ENCODE measurements at places on chromosomes 4 and X. TPM values are rescaled to one million over a fixed set of nuclear protein-coding genes. Genes with fewer than 3 reads are reported as not detected.

PLAC8 gene
- 48.9 TPM for polyA plus RNA-seq

MAP7D2 gene
- polyA plus RNA-seq, result 4.4 TPM

OTC gene
- polyA plus RNA-seq, result 0.11 TPM

GAGE1 gene
- not detected for polyA plus RNA-seq

DNA sequence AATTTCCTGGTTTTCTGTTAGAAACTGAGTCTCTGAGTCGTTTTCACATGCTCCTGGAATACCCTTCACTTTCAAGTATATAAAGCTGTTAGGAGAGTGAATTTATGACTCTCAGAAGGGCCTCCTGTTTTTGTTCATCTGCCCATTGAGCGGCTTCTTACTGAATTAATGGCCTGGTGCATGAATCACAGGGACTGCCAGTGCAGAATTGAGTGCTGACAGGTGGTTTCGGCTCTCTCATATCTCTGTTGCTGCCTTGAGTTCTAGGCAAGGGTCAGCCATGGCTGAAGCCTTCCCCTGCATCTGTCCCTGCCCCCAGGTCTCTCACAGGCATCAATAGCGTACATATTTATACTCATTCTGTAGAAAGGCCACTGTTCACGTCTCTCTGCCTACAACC is 22.7 kb upstream of the SEPSECS start:
- no peak for DNase-seq

GRCh38 chr4:89273741-89274141 is 33.9 kb downstream of the GPRIN3 start:
- DNase-seq, result no peak

DNA sequence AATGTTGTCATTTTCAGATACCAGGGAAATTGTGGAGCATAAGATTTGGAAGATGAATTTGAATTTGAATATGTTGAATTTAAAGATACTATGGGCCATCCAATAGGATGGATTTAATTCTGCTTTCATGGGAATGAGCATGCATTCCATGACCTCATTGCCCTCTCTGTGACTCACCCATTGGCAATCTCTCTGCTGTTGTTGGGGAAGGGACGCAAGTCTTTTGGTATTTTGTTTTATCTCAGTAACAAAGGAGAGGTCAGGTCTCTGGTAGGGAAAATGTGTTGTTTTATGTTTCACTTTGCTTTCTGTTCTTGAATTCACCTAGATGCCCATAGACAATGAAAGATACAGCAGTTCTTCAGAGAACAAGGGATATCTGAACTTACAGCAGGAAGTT is 42.1 kb upstream of the MAGEA4 start:
- DNase-seq, result no peak

GRCh38 chr4:14918336-14918735 is 83.9 kb upstream of the CPEB2 start:
- no peak for DNase-seq

DNA sequence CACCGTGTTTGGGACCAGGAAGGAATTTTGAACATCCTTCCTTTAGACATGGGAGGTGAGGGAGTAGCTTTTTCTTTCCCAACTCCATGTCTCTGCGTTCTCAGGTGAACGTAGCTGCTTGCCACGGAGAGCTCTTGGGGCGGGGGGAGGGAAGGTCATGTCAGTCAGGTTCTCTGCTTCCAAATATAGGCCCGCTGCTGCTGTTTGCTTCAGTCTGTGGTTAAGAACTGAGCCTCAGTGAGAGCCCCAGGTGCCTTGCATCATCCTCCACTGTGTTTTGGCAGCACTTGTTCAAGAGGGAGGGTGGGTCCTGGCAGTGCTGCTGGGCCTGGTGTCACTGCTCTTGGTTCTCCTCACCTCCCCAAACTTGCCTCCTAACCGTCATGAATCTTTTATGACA is 46.5 kb downstream of the HADH start:
- DNase-seq, result peak; percentile 87

GRCh38 chr4:113131621-113132020 is 82.2 kb downstream of the ANK2 start:
- no peak for DNase-seq

DNA sequence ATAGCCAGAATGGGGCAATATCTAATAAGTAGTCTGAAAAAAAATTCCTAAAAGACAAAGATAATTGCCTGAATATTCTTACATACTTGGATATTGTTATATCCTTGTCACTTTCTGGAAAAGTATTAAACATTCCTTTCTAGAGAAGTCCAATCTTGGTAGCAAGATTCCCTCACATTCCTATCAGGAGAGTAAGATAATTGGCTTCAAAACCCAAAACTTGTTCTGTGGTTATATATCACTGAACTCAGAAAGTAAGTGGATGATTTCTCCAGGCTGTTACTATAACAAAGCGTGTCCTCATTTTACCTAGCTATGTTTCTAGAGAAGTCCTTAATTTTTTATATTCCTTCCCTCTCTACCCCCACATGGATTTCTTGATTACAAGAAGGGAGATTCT is 46.0 kb upstream of the TEX13A start:
- no peak for DNase-seq

GRCh38 chr4:81796790-81797528 is 325.3 kb upstream of the RASGEF1B start:
- no peak for DNase-seq

GRCh38 chr4:169407217-169407845 is 136.6 kb upstream of the SH3RF1 start:
- DNase-seq, result no peak

- no peak for DNase-seq
Observed at GRCh38 chrX:16778545-16778944, 7.7 kb upstream of the TXLNG start.

GRCh38 chr4:187390646-187391045 is 604.9 kb upstream of the ZFP42 start:
- DNase-seq, result no peak

DNA sequence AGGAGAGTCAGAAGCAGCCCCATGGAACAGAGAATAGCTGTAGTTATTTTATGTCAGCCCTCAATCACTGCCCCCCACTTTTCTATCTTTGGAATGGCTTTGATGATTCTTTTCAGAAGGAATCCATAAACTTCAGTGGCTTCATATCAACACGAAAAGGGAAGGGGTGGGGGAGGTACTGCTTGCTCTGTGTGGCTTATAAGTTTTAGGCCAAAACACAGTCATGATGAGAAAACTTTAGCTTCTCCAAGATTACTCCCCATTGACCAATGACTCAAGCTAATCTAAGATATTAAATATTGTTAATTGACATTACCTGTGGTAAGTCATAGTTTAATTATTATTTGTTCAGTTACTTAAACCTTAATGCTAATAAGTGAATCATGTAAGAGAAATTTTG is 669.6 kb upstream of the FAM241A start:
- no peak for DNase-seq

GRCh38 chrX:45513042-45513441 is 312.4 kb upstream of the DIPK2B start:
- DNase-seq, result no peak

All from thymus (tissue), 14 donors.